ENCODE measurements at places on chromosomes 5 and 9. TPM values are rescaled to one million over a fixed set of nuclear protein-coding genes. Genes with fewer than 3 reads are reported as not detected.

DNA sequence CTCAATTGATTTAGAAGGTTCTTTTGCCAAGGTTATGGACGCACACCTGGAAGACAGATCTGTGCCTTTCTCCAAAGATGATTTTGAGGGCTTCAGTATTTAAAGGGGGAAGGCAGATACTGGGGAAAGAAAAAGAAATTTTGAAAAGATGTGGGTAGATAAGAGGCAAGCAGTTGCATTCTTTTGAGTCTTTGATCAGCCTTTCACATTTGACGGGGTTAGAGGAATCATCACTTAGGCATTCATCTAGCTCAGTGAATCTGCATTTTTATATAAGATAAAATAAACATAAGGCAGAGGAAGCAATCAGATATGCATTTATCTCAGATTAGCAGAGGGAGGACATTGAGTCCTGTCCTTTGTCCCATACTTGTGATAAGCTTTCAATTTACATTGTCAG lies 243.4 kb upstream of the RAI14 start:
- no peak overlapping the region for H3K27ac ChIP-seq
- H3K4me3 ChIP-seq: no peak overlapping the region
- no peaks in the 10 kb centered on the region for H3K36me3 ChIP-seq
- no peaks in the 10 kb centered on the region for H3K4me1 ChIP-seq
- H3K27me3 ChIP-seq: no peaks in the 10 kb centered on the region

DNA sequence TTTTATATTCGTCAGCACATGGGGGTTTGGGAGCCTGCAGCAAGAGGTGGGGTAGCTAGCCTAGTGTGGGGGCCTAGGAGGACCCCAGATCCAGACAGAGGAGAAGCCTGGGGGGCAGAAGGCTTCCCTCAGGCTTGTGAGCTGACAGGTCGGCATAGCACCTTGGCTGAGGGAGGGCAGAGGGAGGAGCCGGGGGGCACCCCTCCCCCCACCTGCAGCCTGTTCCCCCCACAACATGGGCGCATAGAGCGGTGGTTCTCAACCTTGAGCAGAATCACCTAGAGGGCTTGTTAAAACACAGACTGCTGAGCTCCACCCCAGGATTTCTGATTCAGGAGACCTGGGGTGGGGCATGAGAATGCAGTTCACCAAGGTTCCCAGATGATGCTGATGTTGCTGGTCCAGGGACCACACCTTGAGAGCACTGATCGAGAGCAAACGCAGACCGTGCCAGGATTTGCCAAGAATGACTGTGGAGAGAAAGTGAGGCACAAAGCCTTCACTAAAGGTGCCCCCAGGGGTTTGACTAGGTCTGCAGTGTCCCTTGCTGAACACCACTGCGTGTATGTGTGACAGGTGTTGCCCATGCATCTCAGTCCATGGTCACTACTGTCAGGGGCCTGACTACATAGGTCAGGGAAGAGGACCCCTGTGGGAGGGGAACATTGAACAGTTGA lies 163.3 kb downstream of the MACROH2A1 start:
- H3K4me3 ChIP-seq: no peak overlapping the region
- no peaks in the 10 kb centered on the region for H3K36me3 ChIP-seq
- H3K27ac ChIP-seq: no peak overlapping the region
- no peak for DNase-seq
- H3K27me3 ChIP-seq: no peaks in the 10 kb centered on the region

GRCh38 chr5:140303966-140304365 lies 1.1 kb upstream of the PFDN1 start:
- H3K27ac ChIP-seq: no peak overlapping the region
- peaks cover 2% of the 10 kb centered on the region for H3K4me1 ChIP-seq
- no peaks in the 10 kb centered on the region for H3K27me3 ChIP-seq
- H3K36me3 ChIP-seq: peaks cover 10% of the 10 kb centered on the region
- no peak overlapping the region for H3K4me3 ChIP-seq

- no peaks in the 10 kb centered on the region for H3K36me3 ChIP-seq
- no peak overlapping the region for H3K27ac ChIP-seq
- no peaks in the 10 kb centered on the region for H3K27me3 ChIP-seq
- no peak overlapping the region for H3K4me3 ChIP-seq
Observed at GRCh38 chr5:29779141-29779540, 1414.3 kb upstream of the CDH6 start.

DNA sequence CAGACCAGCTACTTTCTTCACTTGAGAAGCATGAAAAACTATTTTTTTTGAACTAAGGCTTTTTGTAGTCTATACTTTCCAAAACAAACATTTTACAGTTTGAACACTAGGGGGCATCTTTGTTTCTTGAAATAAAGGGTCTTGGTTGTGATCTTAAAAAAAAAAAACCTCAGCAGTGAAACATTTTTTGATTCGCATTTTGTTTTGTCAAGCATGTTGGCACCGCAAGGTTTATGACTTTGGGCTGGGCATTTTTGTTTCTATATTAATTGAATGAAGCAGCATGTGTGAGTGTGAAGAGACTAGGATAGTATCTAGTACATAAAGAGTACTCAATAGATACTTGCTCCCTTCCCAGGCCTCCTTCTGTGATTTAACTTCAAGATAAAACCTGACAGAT lies 31.6 kb upstream of the ACOT12 start:
- no peaks in the 10 kb centered on the region for H3K4me1 ChIP-seq
- no peak overlapping the region for H3K4me3 ChIP-seq
- no peaks in the 10 kb centered on the region for H3K36me3 ChIP-seq
- peak; percentile 8 for DNase-seq
- H3K27ac ChIP-seq: no peak overlapping the region
- H3K27me3 ChIP-seq: no peaks in the 10 kb centered on the region

GRCh38 chr9:31556667-31557463 lies 827.6 kb upstream of the ACO1 start:
- H3K27me3 ChIP-seq: no peaks in the 10 kb centered on the region
- H3K4me1 ChIP-seq: peaks cover 12% of the 10 kb centered on the region
- peak overlapping the region; percentile 17 for H3K27ac ChIP-seq
- peak; percentile 65 for DNase-seq
- no peaks in the 10 kb centered on the region for H3K36me3 ChIP-seq

DNA sequence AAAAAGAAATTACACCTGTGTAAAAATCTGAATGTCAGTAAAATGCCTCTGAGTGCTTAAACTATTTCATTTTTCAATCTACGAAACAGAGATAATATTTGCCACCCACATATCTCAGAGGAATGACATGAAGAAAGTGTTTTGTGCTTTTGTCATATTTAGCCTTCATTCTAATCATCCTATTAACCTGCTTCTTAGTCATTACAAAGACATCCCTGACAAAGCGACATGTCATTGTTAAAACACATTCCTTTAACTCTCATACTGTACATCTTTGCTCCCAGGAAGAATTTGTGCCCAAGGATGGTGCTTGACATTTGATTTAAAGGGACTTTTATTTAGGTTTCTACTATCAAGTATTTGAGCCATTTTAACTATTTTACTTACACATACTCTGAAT lies 275.9 kb downstream of the DMRTA1 start:
- H3K27me3 ChIP-seq: no peaks in the 10 kb centered on the region
- no peak overlapping the region for H3K27ac ChIP-seq
- H3K36me3 ChIP-seq: no peaks in the 10 kb centered on the region
- no peak for DNase-seq

- H3K36me3 ChIP-seq: no peaks in the 10 kb centered on the region
- no peak overlapping the region for H3K27ac ChIP-seq
- H3K27me3 ChIP-seq: no peaks in the 10 kb centered on the region
Observed at GRCh38 chr5:112201141-112201540, 217.9 kb downstream of the EPB41L4A start.

- H3K4me1 ChIP-seq: peaks cover 7% of the 10 kb centered on the region
- H3K4me3 ChIP-seq: no peak overlapping the region
- no peaks in the 10 kb centered on the region for H3K36me3 ChIP-seq
Observed at GRCh38 chr9:108180541-108180940, 675.2 kb downstream of the ACTL7B start.

DNA sequence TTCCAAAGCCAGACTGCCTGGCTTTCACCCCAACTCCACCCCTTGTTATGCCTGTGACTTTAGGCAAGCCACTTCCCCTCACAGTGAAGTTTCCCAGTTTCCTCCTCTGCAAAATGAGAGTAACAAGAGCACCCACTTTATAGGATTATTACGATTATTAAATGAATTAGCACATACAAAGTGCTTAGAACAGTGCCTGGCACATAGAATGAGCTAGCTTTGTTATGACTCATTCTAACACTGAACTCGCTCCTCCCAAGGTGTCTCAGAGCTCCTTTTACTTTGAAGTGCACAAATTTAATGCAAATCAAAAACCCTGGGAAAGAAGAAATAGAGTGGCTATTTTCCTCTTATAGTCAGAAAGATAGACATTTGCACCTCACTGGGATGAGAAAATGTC lies 34.3 kb downstream of the DNAH5 start:
- no peak overlapping the region for H3K27ac ChIP-seq
- H3K4me3 ChIP-seq: no peak overlapping the region
- H3K4me1 ChIP-seq: no peaks in the 10 kb centered on the region
- no peaks in the 10 kb centered on the region for H3K27me3 ChIP-seq
- no peak for DNase-seq

DNA sequence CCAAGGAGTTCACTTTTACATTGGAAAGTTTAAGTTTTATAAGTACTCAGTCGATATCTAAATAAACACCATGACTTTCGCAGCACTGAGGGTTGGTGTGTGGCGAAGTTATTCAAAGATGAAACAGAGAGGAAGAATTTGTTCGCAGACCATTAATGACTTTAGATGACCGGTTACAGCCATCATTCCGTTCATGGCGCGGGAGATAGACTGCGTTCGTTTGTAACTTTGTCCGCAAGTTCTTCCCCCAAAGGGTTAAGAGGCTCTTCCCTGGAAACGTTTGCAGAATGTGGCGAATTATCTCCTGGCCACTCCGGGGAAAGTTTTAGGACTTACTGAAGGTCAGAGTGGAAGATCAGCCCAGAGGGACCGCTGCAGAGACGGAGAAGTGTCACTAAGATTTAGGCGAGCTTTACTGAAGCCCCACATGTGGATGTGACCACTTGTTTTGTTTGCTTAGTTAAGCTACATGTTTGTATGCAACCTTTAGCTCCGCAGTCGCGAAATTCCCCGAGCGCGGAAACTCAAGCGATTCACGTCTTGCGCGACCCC lies 2.2 kb upstream of the FOXD1 start:
- no peak overlapping the region for H3K27ac ChIP-seq
- peaks cover 70% of the 10 kb centered on the region for H3K27me3 ChIP-seq
- no peaks in the 10 kb centered on the region for H3K36me3 ChIP-seq
- H3K4me3 ChIP-seq: peak overlapping the region; percentile 34
- H3K4me1 ChIP-seq: peaks cover 14% of the 10 kb centered on the region

Gene COL5A1
- 79.9 TPM for polyA plus RNA-seq

Gene GDNF
- polyA plus RNA-seq: 4.2 TPM

Measured in large intestine (tissue), 12 donors.